Progenitor cell of endocrine pancreas (in vitro differentiated cells): ENCODE measurements at places on chromosomes 11 and 22.

DNA sequence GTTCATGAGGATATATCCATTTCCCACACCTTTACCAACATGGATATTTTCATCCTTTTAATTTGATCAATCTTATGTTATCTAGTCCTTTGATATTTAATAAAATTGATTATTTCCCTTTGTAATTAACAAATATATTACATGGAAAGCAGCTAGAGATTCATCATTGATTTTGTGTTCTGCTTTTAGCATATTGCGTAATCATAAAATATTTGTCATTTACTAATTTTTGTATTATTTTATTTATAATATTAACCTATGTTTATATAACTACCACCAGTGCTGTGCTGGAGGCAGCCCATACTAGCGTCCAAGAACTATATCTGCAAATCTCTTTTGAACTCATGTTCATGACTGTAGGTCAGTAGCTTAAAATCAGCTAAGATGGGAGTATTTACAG, 4.7 kb downstream of the OR8U1 start:
- no peak for DNase-seq

- DNase-seq = no peak
Measured at GRCh38 chr11:68324241-68324640, 11.8 kb downstream of the LRP5 start.

- DNase-seq = no peak
Measured at GRCh38 chr22:37145180-37146050, 4.3 kb downstream of the IL2RB start.

DNA sequence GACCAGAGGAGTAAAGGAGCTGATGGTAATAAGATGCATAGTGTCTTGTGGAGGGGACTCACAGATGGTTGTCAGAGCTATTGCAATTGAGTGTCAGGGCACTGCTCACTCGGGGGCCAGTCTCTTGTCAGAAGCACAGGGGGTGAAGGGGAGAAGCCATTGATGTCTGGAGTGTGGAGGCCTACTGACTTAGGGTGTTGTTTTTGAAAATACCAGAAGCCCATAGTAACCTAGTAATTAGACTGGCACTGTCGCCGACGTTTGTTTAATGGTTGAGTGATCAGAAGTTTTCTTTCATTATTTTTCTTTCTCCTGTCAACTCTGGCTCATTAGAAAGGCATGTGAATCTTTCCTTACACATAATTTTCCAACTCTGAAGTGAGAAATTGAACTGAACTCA, 151.6 kb upstream of the TENM4 start:
- no peak for DNase-seq

DNA sequence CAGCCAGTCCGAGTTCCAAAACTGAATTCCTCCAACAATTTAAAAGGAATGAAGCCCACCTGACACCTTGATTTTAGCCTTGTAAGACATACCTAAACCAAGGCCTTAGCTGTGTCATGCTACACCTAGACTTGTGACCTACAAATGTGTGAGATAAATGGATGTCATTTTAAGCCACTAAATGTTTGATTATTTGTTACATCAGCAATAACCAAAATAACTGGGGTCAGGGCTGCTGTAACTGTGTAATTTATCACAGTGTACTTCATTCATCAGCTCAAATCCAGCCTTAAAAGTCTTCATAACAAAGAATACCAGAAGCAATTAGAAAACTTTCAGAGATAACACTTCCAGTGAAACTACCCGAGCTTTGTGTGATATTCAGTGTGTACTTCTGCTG, 673.0 kb upstream of the ANO3 start:
- no peak for DNase-seq

DNA sequence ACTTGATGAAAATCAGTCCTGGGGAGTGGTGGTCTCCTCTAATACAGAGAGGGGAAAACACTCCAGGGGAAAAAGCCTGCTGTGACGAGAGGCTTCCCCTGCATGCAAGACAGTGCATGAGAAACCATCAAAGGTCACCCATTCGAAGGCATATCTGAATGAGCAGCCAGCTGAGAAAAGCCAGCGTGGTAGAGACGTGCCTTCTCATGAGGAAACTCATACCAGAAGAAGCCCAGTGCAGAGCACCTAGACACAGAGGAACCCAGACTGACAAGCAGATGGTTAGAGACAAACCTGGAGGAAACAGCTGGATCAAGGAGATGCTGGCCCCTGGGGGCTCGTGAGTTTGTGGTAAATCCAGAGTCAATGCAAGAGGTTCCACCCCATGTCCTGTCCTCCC, 534.8 kb downstream of the BRD1 start:
- DNase-seq = no peak

- DNase-seq = no peak
Measured at GRCh38 chr11:62497132-62497801, 49.3 kb downstream of the AHNAK start.

DNA sequence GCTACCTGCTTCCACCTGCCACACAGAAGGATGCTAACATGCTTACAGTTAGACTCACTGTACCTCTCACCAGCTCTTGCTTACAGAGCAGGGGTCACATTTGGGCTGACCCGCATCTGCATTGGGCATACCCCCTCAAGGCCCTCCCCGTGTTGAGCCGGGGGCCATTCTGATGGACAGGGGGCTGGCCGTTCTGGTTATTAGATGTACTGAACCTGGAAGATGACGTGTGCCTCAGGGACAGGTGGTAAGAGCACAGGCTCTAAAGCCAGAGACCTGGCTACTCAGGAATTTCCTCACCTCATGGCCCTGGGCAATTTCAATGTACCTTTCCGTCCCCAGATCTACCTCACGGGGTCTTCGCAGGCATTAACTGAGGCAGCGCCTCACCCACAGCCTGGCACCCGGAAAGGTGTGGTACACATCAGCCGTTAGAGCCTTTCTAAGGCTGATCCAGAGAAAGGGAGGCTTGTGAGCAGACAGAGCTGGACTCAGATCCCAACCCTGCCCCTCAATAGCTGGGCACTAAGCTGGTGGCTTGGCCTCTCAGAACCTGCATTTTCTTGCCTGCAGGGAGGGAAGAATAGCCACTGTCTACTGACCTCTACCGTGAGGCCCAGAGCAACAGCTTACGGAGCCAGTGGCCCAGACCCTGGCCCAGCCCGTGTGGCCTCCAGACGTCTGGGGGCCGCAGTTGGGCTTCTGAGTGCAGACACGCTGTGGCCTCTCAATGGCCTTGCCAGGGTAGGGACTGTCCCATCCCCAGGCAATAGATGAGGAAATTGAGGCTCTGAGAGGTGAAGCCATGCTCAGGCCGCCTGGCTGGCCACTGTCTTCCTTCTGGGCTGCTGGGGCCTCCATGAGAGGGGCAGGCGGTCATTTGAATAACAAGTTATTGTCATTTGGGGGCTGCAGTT, 100.6 kb downstream of the MORC2 start:
- no peak for DNase-seq

DNA sequence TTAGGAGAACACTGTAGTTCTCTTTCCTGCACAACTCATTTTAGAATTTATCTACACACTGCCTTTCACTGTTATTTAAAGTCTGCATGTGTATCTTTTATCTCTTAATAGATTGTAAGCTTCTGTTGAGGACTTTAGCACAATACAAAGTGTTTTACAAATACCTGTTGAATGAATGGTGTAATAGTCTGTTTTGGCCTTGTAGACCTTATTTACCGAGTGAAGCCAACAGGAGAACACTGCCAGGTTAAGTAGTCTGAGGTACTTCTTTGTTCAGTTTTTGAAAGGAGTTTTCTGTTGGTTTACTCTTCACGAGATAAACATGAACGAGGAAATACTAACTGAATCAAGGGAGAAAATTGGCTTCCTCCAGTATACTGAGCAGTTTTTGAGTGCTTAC, 31.0 kb downstream of the SIK2 start:
- no peak for DNase-seq

- DNase-seq = no peak
Measured at GRCh38 chr11:15334766-15335165, 220.0 kb downstream of the INSC start.

GRCh38 chr11:119012629-119013170, 5.4 kb downstream of the RPS25 start:
- DNase-seq = no peak
